ENCODE measurements at places on chromosomes 4 and X.

GRCh38 chr4:41569961-41570360 is 32.0 kb downstream of the LIMCH1 start:
- DNase-seq, result no peak

- DNase-seq, result no peak
These were observed 711.2 kb downstream of the ADGRL3 start for GRCh38 chr4:61911313-61911756.

- DNase-seq, result no peak
These were observed 285.9 kb downstream of the IL15 start for GRCh38 chr4:141922236-141922635.

DNA sequence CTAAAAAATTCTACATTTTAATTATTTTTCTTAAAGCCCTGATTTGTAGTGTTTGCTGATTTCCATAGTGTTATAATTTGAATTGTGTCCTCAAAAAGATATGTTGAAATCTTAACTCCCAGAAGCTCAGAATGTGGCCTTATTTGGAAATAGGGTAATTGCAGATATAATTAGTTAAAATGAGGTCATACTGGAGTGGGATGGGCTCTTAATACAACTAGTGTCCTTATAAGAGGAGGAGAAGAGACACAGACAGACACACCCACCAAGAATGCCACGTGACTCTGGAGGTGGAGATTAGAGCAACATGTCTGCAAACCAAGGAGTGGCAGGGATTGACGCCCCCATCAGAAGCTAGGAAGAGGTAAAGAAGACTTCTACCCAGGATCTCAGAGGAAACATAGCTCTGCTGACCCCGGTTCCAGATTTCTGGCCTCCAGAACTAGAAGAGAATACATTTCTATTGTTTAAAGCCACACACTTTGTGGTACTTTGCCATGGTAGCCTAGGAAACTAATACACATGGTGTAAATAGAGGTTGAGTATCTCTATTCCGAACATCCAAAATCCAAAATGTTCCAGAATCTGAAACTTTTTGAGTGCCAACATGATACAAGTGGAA is 70.5 kb upstream of the IRF2 start:
- no peak for DNase-seq

GRCh38 chr4:142523111-142523510 is 323.0 kb downstream of the INPP4B start:
- no peak for DNase-seq

DNA sequence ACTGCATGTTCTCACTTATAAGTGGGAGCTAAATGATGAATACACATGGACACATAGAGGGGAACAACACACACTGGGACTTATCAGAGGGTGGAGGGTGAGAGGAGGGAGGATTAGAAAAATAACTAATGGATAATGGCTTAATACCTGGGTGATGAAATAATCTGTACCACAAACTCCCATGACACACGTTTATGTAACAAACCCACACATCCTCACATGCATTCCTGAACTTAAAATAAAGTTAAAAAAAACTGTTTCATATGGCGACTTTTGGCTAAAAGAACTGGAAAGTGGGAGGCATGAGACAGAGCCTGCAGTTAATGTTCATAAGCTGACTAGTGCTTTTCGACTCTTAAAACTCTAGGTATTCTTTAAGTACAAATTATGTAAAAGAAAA is 98.9 kb upstream of the NPFFR2 start:
- no peak for DNase-seq

DNA sequence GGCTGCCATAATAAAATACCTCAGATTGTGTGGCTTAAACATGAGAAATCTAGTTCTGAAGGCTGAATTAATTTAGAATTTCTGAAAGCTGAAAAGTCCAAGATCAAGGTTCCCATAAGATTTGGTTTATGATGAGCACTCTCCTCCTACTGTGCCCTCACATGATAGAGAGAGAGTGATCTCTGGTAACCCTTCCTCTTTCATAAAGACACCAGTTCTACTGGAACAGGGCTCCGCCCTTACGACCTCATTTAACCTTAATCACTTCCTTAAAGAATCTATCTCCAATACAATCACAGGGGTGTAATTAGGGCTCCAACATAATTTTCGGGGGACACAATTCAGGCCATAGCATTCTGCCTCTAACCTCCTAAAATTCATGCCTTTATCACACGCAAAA is 194.0 kb upstream of the MAB21L2 start:
- no peak for DNase-seq
